Stimulated activated CD8-positive, alpha-beta memory T cell treated with anti-CD3 and anti-CD28 coated beads, Interleukin-15, amount 100 ng/mL, for 48 hours (primary cell): ENCODE measurements at places on chromosomes 7 and 10.

- no peak for DNase-seq
Observed at GRCh38 chr7:92623544-92623943, 33.4 kb upstream of the FAM133B start.

DNA sequence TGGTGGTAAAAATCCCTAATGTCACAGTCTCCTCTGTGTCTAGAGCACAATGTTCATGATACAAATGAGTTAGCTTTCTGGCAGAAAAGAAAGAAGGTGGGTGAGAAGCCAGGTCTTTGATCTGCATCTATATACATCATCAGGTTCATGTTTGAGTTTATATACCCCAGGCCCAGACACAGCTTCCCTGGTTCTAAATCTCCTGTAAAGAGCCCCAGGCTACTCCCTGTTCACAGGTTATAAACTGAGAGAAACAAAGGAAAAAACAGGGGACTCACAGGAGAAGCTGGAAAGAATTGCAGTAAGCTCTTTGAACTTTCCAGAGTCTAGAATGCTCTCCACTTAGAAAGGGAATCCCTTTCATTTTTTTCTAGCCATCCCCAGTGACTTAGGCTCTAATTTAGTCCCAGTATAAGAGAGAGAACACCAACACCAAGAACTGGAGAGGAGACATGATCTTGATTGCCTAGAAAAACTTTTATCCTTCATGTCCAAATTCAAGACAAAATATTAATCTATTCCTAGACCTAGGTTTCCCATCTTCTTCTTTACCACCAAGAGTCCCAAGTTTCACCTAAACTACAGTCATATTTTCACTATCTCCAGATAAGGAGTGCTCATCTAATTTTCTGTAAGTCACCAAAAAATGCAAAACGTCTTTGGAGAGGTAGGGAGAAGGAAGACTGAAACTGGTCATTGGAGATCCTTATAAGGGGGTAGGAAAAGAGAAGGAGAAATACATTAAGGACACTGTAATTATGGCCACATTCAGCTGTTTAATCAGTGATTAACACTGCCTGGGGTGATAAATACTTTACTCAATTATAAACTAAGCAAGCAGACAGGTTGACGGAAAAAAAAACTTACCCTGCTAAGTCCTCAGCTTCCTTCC lies 469 bp downstream of the MSS51 start:
- DNase-seq = no peak

GRCh38 chr10:14571866-14572507 lies 202.7 kb downstream of the FAM107B start:
- DNase-seq = no peak

DNA sequence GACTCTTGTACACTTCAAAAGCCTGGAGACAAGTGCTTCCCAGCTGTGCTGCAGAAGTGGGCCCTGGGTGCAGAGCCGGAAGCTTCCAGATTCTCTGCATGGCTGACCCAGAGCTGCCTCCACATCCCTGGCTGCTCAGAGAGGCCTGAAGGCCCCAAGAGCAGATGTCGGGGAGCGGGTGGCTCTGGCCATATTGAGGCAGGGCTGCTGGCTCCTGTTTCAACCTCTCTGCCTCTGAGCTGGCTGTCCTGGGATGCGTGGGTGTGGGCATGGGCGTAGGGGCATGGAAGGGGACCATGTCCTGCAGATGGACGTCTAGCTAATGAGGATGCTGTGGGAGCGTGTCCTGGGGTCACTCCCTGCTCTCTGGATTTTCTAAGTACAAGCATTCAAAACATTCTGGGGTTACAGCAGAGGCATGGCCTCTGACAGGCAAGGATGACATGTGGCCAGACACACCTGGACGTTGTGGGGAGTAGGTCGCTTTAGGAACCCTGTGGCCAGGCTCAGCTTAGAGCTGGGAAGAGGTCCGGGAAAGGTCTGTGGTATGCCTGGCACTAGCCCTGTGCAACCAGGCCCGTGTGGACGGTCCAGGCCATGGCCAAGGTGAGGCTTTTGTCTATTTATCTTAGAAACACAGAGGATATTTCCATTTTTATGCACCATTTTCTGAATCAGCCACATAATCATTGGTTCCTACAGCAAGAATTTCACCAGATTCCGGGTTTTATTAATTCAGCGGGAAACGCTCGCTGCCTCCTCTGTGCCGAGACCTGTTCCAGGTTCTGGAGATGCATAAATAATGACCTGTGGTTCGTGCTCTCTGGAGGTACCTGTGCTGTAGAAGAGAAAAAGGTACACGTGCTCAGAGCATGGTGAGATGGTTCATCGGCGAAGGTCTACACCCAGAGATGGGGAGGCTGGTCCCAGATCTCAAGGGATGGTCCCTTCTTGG lies 361.1 kb downstream of the GLRX3 start:
- DNase-seq = no peak

GRCh38 chr7:27197137-27198042 lies 2.5 kb downstream of the HOXA13 start:
- no peak for DNase-seq

GRCh38 chr10:98481404-98481945 lies 34.7 kb upstream of the HPS1 start:
- no peak for DNase-seq

- DNase-seq = no peak
Observed at GRCh38 chr7:36100226-36100625, 52.8 kb upstream of the EEPD1 start.

DNA sequence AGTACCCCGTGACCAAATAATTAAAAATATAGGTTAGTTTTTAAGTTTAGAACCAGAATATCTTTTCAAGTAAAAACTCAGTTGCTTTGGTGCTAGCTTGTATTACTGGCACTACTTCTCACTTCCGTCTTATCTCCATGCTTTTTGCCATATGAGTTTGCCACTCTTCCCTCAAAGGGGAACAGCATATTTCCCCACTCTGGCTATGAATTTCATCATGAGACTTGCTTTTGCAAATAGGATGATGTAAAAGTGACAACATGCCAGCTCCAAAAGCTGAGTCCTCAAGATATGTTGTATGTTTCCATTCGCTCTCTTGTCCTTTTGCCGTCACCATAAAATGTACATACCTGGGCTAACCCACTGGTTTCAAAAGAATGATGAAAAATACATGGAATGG lies 178.1 kb upstream of the SEMA3A start:
- DNase-seq = no peak

DNA sequence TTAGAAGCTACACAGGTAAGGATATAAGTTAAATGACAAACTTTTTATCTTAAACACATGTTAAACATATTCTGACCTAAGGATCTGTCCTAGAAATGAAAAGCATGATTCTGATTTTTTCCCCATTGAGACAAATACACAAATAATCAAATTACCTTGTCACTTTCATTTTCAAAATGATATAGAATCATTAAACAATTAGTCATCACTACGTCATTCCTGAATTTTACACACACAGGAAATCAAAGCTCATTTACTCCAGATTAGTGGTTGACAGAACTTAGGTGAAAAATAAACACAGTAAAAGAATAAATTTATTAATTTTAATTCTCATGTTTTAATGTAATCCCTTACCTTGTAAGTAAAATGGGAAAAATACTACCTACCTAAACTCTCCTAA lies 89.0 kb downstream of the AASS start:
- no peak for DNase-seq

DNA sequence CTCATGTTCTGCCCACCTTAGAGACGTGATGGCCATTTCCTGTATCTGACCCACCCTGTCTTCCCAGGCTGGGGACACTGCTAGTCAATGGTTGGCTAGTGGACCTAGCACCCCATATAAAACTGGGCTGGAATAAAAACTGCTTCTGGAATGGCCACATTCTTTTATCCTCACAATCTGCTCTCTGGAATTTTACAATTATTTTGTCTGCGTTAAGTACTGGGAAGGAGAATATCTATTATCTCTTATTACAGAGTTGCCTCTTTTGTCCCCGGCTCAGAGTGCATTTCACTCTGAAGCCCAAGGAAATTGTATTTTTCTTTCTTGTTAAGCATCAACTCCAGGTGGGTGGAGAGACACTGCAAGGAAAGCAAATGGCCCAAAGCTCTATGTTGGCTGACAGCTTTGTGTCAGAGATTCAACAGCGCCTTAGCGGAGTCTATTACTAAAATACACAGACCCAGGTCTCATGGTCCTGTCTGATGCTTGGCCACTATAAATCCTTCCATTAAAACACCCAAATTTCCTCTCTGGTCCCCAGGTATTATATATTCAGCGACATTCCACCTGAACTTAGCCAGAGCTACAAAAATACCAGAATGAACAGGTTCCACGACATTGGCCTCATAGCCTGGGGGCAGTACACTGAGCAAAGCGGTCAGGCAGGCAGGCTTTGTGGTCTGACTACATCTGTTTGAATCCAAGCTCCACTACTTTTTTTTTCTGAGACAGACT lies 121.7 kb downstream of the PRPF18 start:
- no peak for DNase-seq

DNA sequence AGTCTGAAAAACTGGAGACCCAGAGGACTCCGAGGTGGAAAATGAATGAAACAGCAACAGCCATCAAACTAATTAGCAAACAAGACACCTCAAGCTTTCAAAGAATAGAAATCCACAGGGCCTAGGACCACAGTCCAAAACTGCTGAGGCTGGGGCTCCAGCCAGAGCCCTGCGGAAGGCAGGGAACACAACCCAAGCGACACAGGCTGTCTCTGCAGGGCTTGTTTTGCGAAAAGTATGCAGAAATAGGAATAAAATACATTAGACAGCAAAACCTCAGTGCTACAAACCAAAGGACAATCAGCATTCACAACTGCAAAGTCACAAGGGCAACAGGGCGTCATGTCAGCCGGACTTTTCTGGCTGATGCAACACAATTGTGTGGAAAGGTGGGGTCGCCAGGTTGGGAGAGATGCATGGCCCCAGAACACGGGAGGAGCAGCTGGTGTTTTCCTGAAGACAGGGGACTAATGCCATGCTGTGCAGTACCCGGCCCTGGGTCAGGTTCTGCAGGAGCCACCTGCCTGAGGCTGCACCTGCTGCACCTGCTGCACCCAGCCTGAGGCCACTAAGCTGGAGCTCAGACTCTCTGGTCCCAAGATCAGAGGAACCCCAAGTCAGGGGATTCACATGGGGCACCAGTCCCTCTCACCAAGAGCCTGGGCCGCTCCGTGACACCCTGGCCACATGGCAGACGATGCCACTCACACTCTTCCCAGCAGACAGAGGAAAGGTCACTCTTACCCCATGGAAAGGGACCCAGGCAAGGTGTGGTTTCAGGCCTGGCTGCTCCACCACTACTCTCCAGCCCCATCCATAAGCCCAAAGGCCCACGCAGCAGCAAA lies 74.2 kb downstream of the MAD1L1 start:
- DNase-seq = no peak

GRCh38 chr7:105295596-105296352 lies 92.9 kb downstream of the SRPK2 start:
- no peak for DNase-seq

- no peak for DNase-seq
Observed at GRCh38 chr7:114864278-114864677, 57.6 kb upstream of the MDFIC start.

- no peak for DNase-seq
Observed at GRCh38 chr7:150931199-150931869, 46.8 kb downstream of the KCNH2 start.

- DNase-seq = no peak
Observed at GRCh38 chr10:94571081-94571480, 25.5 kb downstream of the HELLS start.

DNA sequence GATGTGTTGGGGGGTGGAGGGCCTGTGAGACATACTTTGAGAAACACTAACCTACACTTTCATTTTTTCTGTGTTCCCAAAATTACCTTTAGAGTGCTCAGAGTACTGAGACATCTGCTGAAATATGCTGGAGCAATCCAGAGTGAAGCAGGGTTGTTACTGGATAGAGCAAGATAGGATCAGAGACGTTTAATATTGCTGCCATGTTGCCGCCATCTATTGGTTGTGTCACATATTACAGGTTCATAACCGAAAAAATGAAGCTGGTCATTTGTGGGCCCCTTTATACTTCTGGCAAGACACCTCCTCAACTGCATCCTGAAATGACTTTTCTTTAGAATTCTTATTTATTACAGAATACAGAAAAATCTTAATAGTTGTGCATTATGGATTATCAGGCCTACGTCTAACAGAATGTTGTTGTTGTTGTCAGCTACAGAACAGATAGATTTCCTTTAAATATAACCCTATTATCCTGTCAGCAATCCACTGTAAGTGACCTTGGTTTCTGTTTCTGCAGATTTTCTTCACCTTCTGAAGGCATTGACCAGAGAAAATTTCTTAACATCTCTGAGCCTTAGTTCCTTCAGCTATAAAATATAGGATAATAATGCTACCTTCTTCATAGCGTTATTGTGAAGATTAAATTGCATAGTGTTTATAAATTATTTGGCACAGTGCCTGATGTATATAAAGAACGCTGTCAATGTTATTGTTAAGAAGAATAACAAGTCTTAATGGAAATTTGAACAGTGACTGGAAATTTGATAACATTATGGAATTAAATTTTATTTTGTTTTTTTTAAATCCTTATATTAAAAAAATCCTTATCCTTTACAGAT lies 16.2 kb upstream of the DLD start:
- DNase-seq = no peak

DNA sequence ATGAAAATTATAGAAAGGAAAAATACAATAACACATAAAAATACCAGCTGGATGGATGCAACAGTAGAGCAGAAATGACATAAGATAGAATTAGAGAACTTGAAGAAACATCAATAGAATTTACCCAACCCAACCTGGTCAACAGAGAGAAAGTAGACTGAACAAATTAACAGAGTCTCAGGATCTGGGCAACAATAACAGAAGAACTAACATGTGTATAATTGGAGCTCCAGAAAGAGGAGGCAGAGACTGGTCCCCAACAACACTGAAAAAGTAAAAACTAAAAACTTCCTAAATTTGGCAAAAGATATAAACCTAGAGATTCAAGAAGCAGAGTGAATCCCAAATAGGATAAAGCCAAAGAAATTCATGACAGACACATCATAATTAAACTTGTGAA lies 458.8 kb downstream of the RPS24 start:
- no peak for DNase-seq
